ENCODE measurements at places on chromosomes 6 and 20. TPM values are rescaled to one million over a fixed set of nuclear protein-coding genes. Genes with fewer than 3 reads are reported as not detected.

- DNase-seq: no peak
Observed at GRCh38 chr6:2714111-2714895, 36.4 kb downstream of the MYLK4 start.

DNA sequence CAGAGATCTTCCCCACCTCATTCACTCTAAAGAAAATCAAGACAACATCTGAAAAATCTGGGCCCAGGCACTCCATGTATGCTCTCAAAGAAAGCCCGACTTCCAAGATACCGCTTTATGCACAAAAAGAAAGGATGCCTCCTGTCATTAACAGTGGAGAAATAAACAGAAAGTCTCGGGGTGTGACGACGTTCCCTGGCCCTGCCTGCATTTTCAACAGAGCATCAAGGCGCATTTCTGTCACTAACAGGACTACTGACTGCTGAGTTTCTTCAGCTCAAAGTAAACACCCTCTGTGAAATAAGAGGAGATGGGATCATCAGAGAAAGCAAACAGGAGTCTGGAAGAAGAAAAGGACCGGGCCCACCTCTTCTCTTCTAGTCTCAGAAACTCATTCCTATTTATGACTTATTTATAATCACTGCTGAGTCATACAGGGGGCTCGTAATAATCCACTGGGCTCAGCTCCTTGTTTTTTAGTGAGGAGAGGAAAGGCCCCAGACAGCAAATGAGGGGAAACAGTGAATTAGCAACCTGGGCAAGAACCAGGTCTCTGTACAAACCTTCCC lies 99.7 kb downstream of the ZMYND8 start:
- no peak for DNase-seq

GRCh38 chr6:166460473-166461437 lies 78.0 kb upstream of the MPC1 start:
- DNase-seq: no peak

DNA sequence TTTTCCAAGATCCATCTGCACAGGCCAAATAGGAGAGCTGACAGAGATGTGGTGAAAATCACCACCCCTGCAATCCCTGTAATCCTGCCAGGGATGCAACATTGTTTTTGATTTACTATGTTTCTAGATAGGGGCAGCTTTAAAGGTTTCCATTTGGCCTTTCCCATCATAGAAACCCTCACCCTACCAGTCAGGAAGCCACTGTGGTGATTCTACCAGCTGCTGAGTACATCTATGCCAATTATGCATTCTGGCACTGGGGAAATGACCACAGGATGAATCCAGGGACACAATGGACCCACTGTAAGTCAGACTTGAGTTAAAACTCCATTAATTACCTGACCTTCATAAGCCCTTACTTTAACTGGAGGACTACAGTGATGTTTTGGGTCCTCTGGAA lies 130.4 kb downstream of the TNFRSF21 start:
- no peak for DNase-seq

DNA sequence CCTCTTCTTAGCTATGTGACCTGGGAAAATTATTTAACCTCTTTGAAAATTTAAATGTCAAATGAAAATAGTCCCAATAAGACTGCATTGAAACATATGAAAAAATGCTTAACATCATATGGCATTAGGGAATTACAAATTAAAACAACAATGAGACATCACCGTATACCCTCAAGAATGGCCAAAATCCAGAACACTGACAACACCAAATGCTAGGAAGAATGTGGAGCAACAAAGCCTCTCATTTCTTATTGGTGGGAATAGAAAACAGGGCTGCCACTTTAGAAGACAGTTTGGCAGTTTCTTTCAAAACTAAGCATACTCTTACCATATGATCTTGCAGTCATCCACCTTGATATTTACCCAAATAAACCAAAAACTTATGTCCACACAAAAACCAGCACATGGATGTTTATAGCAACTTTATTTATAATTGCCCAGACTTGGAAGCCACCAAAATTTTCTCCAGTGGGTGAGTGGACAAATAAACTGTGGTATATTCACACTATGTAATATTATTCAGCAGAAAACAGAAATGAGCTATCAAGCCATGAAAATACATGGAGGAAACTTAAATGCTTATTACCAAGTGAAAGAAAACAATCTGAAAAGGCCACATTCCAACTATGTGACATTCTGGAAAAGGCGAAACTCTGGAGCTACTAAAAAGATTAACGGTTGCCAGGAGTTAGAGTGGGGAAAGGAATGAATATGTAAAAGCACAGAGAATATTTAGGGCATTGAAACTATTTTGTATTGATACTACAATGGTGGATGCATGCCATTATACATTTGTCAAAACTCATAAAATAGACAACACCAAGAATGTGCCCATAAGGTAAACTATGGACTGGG lies 459.9 kb downstream of the GRIK2 start:
- DNase-seq: no peak

The FOXA2 gene
- total RNA-seq: not detected

The MOCS1 gene
- 1.8 TPM for total RNA-seq

The SLC16A10 gene
- 3.2 TPM for total RNA-seq

The GABRR1 gene
- not detected for total RNA-seq

The MAP3K4 gene
- total RNA-seq: 47.2 TPM

All from activated CD4-positive, alpha-beta T cell treated with anti-CD3 and anti-CD28 coated beads, Interleukin-2, amount 10 ng/mL, durations not matched to agents 7 days and 5 days (primary cell).